Thoracic aorta (tissue), 2 donors: ENCODE measurements at places on chromosomes 12 and 14. TPM values are rescaled to one million over a fixed set of nuclear protein-coding genes. Genes with fewer than 3 reads are reported as not detected.

DNA sequence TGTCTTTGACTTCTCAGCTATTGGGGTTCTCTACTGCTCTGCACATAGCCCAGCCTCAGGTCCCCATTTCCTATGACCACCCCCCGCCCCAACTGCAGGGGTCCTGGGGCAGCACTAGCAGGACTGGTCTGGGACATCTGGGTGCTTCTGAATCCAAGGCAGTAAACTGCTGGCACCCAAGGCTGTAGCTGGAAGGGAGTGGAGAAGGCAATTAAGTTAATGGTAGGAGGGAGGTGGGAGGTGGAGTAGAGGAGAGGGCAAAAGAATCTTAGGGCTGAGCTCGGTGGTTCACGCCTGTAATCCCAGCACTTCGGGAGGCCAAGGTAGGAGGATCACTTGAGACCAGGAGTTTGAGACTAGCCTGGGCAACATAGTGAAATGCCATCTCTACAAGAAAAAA, 11.5 kb downstream of the PLEK2 start:
- H3K4me3 ChIP-seq, result no peak overlapping the region
- H3K27ac ChIP-seq, result no peak overlapping the region
- H3K36me3 ChIP-seq, result no peaks in the 10 kb centered on the region
- DNase-seq, result no peak
- no peaks in the 10 kb centered on the region for H3K27me3 ChIP-seq

DNA sequence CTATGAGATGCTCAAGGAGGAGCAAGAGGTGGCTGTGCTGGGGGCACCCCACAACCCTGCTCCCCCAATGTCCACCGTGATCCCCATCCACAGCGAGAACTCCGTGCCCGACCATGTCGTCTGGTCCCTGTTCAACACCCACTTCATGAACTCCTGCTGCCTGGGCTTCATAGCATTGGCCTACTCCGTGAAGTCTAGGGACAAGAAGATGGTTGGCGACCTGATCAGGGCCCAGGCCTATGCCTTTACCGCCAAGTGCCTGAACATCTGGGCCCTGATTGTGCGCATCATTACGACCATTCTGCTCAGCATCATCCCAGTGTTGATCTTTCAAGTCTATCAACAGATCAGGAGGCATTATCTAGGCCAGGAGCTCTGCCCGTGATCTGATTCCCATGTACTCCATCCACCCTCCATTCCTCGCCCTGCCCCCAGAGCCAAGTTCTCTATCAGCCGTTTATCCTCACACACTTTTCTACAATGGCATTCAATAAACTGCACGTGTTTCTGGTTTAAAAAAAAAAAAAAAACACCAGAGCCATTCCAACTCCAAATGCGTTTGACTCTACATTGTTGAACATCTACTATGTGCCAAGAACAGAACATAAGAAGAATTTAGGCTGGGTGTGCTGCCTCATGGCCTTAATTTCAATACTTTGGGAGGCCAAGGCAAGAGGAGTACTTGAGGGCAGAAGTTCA, 17.5 kb downstream of the ATXN2 start:
- H3K27me3 ChIP-seq, result no peaks in the 10 kb centered on the region
- H3K27ac ChIP-seq, result no peak overlapping the region
- H3K4me1 ChIP-seq, result peaks cover 11% of the 10 kb centered on the region
- H3K36me3 ChIP-seq, result no peaks in the 10 kb centered on the region

DNA sequence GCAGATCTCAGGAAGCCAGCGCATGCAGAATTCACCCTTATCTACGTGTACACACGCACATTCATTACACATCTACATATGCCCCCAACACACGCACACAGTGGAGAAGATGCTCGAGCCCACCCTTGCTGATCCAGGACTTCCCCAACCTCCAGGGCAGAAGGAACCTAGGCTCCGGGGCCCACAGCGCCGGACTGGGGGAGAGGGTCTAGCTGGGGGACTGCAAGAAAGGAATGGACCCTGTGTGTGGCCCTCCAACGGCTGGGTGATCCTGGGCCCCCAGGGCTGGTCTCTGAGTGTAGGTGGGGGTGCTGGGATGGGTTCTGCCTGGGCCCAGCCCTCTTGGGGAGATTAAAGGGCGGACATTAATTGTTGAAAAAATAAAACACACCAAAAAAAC, 128.1 kb upstream of the C14orf180 start:
- no peaks in the 10 kb centered on the region for H3K4me1 ChIP-seq
- H3K4me3 ChIP-seq, result no peak overlapping the region
- no peaks in the 10 kb centered on the region for H3K27me3 ChIP-seq
- no peaks in the 10 kb centered on the region for H3K36me3 ChIP-seq
- no peak overlapping the region for H3K27ac ChIP-seq

DNA sequence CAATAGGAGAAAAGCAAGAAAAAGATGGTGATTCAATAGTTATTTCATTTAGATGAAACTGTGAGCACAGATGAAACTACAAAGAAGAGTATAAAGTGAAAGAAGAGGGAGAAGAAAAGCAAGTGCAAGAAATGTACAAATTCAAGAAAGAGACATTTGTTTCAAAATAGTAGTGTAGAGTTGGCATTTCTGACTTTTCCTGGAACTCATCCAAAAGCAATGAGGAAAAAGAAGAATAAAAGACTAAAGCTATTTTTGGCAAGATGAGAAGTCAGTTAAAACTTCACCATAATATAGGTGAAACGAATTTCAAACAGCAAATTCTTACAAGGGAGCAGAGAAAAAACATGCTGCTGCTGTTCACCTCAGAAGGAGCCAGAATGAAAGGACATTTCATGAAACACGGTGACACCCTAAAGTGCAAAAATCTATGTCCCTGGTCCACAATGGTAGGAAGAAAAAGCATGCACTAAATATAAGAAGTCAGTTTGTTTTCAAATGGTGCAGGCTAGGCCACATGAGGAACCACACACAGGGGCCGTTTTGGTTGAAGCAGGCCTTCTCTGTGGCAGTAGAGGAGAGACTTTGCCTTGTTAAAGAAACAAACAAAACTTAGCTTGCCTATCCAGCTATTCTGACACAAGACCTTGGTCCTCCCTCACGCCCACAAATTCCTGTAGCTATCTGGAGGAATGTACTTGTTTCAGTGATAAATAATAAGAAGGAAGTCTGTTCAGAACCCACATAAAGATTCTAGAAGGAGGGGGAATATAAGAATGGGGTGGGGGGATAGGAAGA, 11.1 kb upstream of the CMAS start:
- H3K4me3 ChIP-seq, result peak overlapping the region; percentile 8
- H3K36me3 ChIP-seq, result no peaks in the 10 kb centered on the region
- H3K27me3 ChIP-seq, result no peaks in the 10 kb centered on the region
- H3K27ac ChIP-seq, result peak overlapping the region; percentile 57
- H3K4me1 ChIP-seq, result peaks cover 12% of the 10 kb centered on the region
- DNase-seq, result no peak

DNA sequence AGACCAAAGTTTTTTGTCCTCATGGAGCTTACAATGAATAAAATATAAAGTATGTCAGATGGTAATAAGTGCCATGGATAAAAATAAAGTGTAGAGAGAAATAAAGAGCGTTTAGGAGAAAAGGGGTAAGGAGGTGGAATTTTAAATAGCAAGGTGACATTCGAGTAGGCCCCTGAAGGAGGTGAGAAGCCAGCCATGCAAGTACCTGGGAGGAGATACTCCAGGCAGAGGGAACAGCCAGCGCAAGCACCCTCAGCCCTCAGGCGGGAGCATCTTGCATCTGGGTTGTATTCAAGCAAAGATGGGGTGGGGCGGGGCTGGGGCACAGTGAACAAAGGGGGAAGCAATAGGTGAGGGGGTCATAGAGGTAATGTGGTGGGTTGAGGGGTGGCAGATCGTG, 4.3 kb downstream of the TBC1D30 start:
- DNase-seq, result no peak
- H3K4me3 ChIP-seq, result no peak overlapping the region
- no peaks in the 10 kb centered on the region for H3K36me3 ChIP-seq
- H3K4me1 ChIP-seq, result peaks cover 24% of the 10 kb centered on the region
- peaks cover 9% of the 10 kb centered on the region for H3K27me3 ChIP-seq
- H3K27ac ChIP-seq, result no peak overlapping the region

The HHIPL1 gene
- 2.1 TPM for total RNA-seq

DNA sequence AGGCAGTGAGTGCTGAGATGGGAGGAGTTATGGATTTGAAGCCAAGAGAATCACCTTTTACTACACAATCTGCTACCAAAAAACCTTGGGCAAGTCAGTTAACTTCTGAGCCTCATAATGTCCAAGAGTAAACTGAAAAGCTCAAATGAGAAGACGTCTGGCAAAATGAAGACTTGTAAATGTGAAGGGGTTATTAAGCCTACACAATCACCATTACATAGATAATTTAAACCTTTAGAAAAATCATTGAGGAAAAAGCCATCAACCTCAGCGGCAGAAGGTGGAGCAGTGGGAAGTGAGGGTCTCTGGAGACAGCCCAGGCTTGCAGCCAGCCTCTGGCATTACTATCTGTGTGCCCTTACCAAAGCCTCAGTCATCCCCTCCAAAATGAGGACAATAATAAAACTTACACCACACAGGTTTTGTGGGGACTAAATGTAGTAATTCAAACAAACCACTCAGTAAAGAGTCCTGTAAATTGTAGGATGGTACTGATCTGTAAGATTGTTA, 50.5 kb upstream of the CCDC175 start:
- H3K27ac ChIP-seq, result peak overlapping the region; percentile 10
- no peaks in the 10 kb centered on the region for H3K36me3 ChIP-seq
- no peak for DNase-seq
- H3K27me3 ChIP-seq, result no peaks in the 10 kb centered on the region

DNA sequence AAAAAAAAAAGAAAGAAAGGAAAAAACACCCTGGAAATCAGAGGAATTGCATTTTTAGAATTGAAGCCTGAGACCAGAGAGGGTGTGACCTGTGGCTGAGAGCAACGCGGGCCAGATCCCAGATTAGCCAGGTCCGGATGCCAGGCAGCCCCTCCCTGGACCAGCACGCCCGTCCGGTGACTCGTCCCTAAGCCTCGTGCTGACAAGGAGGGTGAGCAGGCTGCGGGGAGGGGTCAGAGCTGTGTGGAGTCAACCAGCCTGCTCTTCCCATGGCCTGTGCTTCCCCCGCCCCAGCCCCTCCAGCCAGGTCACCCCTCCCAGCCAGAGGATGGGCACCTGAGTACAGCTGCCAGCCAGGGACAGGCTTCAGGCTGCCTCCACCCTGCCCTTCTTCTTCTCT, 4.2 kb upstream of the KLC1 start:
- H3K27me3 ChIP-seq, result no peaks in the 10 kb centered on the region
- H3K27ac ChIP-seq, result peak overlapping the region; percentile 99
- H3K4me3 ChIP-seq, result peak overlapping the region; percentile 44
- no peaks in the 10 kb centered on the region for H3K36me3 ChIP-seq

The MYRFL gene
- total RNA-seq, result not detected

The GDF3 gene
- total RNA-seq, result not detected

- no peaks in the 10 kb centered on the region for H3K36me3 ChIP-seq
- peaks cover 15% of the 10 kb centered on the region for H3K4me1 ChIP-seq
- no peak overlapping the region for H3K27ac ChIP-seq
- no peak overlapping the region for H3K4me3 ChIP-seq
- no peak for DNase-seq
- no peaks in the 10 kb centered on the region for H3K27me3 ChIP-seq
These were observed 77.7 kb upstream of the MED13L start for GRCh38 chr12:116354950-116355783.

DNA sequence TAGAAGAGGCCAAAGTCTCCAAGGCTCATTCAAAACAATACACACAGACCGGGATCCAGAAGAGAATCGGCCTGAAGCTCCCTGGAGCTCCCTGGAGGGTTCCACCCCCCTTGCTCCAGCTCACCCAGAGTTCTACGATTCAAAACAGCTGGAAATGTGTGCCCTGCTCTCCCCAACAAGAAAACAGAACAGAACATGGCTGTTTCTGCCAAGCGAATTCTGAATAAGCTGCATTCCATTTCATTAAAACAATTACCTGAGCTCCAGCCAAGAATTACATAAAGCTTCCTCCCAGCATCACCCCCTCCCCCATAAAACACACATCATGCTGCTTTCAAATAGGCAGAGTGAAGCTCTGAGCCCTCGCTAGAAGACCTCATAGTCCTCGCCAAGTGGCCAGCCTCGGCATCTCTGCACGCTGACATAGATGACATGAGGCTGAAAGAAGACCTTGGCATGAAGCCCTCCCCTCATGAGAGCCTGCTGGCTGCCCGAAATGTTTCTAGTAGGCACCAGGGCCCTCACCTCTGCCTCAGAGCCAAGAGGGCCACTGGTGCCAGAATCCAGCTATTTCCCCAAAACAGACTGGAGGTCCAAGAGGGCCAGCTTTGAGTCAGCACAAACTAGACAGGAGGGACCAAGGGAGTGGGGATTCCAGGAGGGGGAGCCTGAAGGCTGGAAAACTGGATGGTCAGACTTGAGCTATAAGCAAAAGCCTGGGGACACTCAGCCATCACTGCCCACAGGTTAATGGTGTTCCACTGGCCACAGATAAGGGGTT, 8.3 kb downstream of the PXN start:
- H3K27me3 ChIP-seq, result no peaks in the 10 kb centered on the region
- no peaks in the 10 kb centered on the region for H3K36me3 ChIP-seq
- peaks cover 71% of the 10 kb centered on the region for H3K4me1 ChIP-seq
- no peak for DNase-seq
- H3K27ac ChIP-seq, result peak overlapping the region; percentile 88
- H3K4me3 ChIP-seq, result peak overlapping the region; percentile 48

- H3K36me3 ChIP-seq, result no peaks in the 10 kb centered on the region
- no peak for DNase-seq
- H3K27ac ChIP-seq, result no peak overlapping the region
- H3K4me1 ChIP-seq, result no peaks in the 10 kb centered on the region
- no peaks in the 10 kb centered on the region for H3K27me3 ChIP-seq
These were observed 435.0 kb downstream of the NELL2 start for GRCh38 chr12:44441155-44441554.

- H3K4me1 ChIP-seq, result no peaks in the 10 kb centered on the region
- no peak for DNase-seq
- H3K36me3 ChIP-seq, result no peaks in the 10 kb centered on the region
- no peaks in the 10 kb centered on the region for H3K27me3 ChIP-seq
- no peak overlapping the region for H3K4me3 ChIP-seq
These were observed 186.1 kb downstream of the PLCZ1 start for GRCh38 chr12:18551701-18552100.

DNA sequence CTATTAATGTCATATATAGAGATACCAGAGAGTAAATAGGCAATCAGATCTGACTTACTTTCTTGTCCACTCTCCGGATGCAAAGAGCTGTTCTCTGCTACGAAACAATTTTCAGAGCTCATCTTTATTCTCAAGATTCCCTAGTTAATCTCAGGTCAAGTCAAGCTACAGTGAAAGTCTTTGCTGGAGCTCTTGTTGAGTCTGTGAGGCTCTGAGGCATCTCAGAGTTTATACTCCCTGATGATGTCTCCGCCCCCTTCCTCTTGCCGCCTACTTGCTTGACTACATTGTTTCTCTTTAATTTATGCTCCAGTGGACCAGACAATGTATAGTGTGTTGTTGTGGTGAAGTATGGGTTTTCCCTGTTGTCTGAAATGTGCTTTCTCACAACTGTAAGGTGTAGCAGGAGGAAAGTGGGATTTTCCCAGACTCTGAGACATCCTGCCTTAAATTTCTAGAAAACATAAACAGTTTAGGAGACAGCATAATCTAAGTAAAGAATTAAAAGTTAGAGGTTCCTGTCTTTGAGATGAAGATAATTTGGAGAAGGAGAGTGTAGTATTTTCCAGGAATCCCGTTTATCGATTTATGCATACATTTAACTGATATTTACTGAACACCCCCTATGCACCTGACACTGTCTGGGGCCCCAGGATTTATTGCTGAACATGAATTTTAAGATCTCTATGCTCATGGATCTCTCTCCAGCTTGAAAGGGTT, at the start of gene CD69:
TSS of gene CD69 (minus strand) at position 203 of the 720 bp plus-strand sequence. CDS start at position 122, 81 bp downstream.
- peak within 1 kb of the TSS; percentile 48 for H3K4me3 ChIP-seq
- H3K27ac ChIP-seq, result peak within 1 kb of the TSS; percentile 15
- H3K27me3 ChIP-seq, result no peaks in the 10 kb centered on the region

GRCh38 chr12:15699886-15700285, 89.3 kb downstream of the EPS8 start:
- no peak for DNase-seq
- H3K27me3 ChIP-seq, result no peaks in the 10 kb centered on the region
- no peaks in the 10 kb centered on the region for H3K36me3 ChIP-seq
- H3K27ac ChIP-seq, result peak overlapping the region; percentile 72
- H3K4me3 ChIP-seq, result no peak overlapping the region
